ENCODE measurements at places on chromosomes 5 and 9. TPM values are rescaled to one million over a fixed set of nuclear protein-coding genes. Genes with fewer than 3 reads are reported as not detected.
A peak's percentile ranks its signal among the peaks of the same experiment; 100 is the strongest.

- no peak for DNase-seq
Measured at GRCh38 chr5:61200582-61201155, 38.4 kb upstream of the SMIM15 start.

DNA sequence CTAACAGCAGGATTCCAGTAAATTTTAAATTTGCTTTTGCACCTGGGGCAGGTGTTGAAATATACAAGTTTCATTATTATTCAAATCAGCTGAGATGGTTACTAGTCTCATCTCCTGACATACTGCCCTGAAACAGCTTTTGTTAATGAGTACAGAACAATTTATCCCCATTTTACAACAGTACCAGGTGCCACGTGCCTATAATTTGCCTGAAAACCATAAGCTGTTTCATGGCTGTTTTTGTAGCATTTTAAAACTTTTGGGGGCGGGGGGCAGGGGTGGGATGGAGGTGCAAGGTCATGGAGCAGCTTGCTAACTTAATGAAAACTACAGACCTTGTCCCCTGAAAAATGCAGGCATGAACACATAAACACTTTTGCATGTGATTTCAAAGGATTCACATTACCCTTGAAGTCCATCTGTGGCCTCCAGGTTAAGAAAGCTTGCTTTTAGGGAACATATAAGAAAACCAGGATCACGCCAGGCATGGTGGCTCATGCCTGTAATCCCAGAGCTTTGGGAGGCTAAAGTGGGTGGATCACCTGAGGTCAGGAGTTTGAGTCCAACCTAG lies 42.1 kb downstream of the TIMD4 start:
- no peak for DNase-seq

- no peak for DNase-seq
Measured at GRCh38 chr9:131999692-132000551, 79.7 kb downstream of the MED27 start.

DNA sequence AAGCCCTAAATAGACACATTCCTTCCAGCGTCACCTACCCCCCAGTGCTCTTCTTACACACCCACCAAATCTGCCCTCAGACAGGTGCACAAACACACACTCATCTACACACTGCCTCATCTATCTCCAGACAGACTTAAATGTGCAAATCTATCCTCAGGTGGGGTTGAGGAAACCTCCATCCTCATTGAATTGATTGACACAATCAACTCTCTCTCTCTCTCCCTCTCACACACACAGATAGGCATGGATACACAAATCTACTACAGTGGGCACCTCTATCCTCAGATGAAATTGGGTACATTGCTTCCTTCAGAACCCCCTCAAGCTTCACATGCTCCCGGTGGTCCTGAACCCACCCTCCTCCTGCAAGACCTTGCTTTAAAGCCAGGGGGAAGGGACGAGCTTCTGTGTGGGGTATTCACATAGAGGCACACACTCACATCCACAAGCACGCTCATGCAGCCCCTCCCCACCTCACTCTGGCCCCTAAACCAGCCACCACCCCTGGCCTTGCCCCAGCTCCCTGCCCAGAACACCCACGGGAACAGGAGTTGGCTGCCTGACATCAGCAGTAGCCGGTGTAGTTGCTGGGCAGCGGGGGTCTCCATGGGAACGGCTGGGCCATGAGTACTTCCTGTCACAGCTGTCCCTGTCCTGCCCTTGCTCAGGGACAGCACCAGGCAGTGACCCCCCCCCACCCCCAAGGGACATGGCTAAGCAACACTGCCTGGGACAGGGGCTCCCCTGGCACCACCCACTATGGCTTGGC lies 22.8 kb downstream of the PCDH1 start:
- no peak for DNase-seq

GRCh38 chr9:127612939-127613582 lies 984 bp downstream of the STXBP1 start:
- DNase-seq = peak; percentile 52

CBY3 gene
- not detected for total RNA-seq

- DNase-seq = no peak
Measured at GRCh38 chr9:86667307-86667706, 280.0 kb downstream of the GAS1 start.

GRCh38 chr9:134601764-134602163 lies 39.8 kb upstream of the COL5A1 start:
- DNase-seq = no peak

FSTL4 gene
- 0.58 TPM for total RNA-seq

SPINK13 gene
- not detected for total RNA-seq

- no peak for DNase-seq
Measured at GRCh38 chr9:698276-698675, 143.2 kb upstream of the DMRT1 start.

All from mucosa of gallbladder (tissue), 1 donor.